ENCODE measurements at places on chromosomes 3 and 15. TPM values are rescaled to one million over a fixed set of nuclear protein-coding genes. Genes with fewer than 3 reads are reported as not detected.

DNA sequence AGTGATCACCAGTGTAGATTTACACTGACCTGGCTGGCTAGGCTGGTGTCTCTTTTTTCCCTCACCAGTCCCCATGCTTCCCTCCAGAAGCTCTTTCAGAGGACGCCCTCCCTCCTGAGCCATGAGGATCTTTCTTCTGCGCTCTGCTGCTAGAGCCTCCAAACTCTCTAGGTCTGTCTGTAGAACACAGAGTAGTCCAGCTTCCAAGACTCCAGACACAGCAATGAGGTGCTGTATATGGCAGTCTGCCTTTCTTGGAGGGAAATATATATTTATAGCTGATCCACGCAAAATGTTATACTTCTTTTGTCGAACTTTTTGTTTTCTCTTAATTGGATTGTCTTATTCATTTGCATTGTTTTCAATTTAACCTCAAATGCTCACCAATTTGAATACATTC lies 1121.8 kb downstream of the ROBO2 start:
- DNase-seq, result no peak
- no peak overlapping the region for H3K27ac ChIP-seq
- no peaks in the 10 kb centered on the region for H3K36me3 ChIP-seq
- no peak overlapping the region for H3K4me3 ChIP-seq

GRCh38 chr3:169836942-169837275 lies 24.2 kb upstream of the LRRC34 start:
- H3K36me3 ChIP-seq, result no peaks in the 10 kb centered on the region
- H3K4me3 ChIP-seq, result no peak overlapping the region
- H3K27me3 ChIP-seq, result no peaks in the 10 kb centered on the region
- H3K27ac ChIP-seq, result no peak overlapping the region

- no peaks in the 10 kb centered on the region for H3K36me3 ChIP-seq
- H3K4me1 ChIP-seq, result peaks cover 4% of the 10 kb centered on the region
- H3K27me3 ChIP-seq, result no peaks in the 10 kb centered on the region
- peak; percentile 13 for DNase-seq
- peak overlapping the region; percentile 83 for H3K4me3 ChIP-seq
- peak overlapping the region; percentile 93 for H3K27ac ChIP-seq
These were observed 1.7 kb downstream of the SLMAP start for GRCh38 chr3:57757642-57758297.

The NR2E3 gene
- total RNA-seq, result 0.95 TPM

GRCh38 chr3:197174927-197175326 lies 123.5 kb downstream of the DLG1 start:
- H3K4me1 ChIP-seq, result no peaks in the 10 kb centered on the region
- no peak overlapping the region for H3K27ac ChIP-seq
- H3K27me3 ChIP-seq, result no peaks in the 10 kb centered on the region
- no peak for DNase-seq

DNA sequence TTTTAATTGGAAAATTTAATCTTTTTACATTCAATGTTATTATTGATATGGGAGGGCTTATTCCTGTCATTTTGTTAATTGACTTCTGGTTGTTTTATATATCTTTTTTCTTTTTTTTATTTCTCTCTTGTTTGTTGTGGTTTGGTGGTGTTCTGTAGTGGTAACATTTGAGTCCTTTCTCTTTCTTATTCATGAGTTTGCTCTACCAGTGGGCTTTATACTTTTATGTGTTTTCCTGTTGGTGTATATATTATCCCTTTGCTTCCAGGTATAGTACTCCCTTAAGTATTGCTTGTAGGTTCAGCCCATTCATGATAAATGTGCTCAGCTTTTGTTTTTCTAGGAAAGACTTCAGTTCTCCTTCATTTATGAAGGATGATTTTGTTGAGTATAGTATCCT lies 57.6 kb downstream of the GALK2 start:
- no peak overlapping the region for H3K27ac ChIP-seq
- H3K4me1 ChIP-seq, result no peaks in the 10 kb centered on the region
- no peak overlapping the region for H3K4me3 ChIP-seq
- no peaks in the 10 kb centered on the region for H3K27me3 ChIP-seq

The POTEB gene
- total RNA-seq, result not detected

- H3K27me3 ChIP-seq, result no peaks in the 10 kb centered on the region
- no peaks in the 10 kb centered on the region for H3K36me3 ChIP-seq
- H3K27ac ChIP-seq, result peak overlapping the region; percentile 1
These were observed 50.6 kb downstream of the IQSEC1 start for GRCh38 chr3:13022348-13023234.

DNA sequence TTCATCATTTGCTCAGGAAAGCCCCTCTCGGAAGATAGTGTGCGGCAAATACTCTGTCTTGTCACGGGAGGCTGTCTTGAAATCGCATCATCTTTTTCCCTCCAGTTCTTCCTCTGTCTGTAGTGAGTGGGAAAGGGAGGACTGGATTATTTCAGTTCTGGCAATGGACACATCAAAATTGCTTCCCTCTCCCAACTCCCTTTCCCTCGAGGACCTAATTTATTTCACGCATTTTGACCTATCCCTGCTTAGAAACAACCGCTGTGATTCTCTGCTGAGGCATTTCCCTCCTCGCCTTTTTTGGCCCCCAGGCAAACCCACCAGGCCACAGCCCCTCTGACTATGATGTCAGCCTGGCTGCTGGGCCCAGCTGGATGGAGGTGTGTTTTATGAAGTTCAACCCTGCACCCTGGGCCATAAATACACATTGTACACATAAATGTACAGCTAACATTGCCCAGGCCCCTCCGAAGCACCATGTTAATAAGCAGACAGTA lies 138.7 kb upstream of the LRTM1 start:
- H3K27ac ChIP-seq, result no peak overlapping the region
- no peaks in the 10 kb centered on the region for H3K27me3 ChIP-seq
- no peaks in the 10 kb centered on the region for H3K4me1 ChIP-seq
- H3K4me3 ChIP-seq, result no peak overlapping the region
- H3K36me3 ChIP-seq, result no peaks in the 10 kb centered on the region

GRCh38 chr15:40063563-40064011 lies 24.6 kb upstream of the SRP14 start:
- peaks cover 5% of the 10 kb centered on the region for H3K4me1 ChIP-seq
- H3K4me3 ChIP-seq, result no peak overlapping the region
- H3K27ac ChIP-seq, result no peak overlapping the region
- H3K27me3 ChIP-seq, result no peaks in the 10 kb centered on the region
- DNase-seq, result no peak

The ACOX2 gene
- 32.9 TPM for total RNA-seq

- H3K36me3 ChIP-seq, result no peaks in the 10 kb centered on the region
- H3K4me3 ChIP-seq, result no peak overlapping the region
- no peak overlapping the region for H3K27ac ChIP-seq
- no peaks in the 10 kb centered on the region for H3K4me1 ChIP-seq
These were observed 135.6 kb upstream of the SUCLG2 start for GRCh38 chr3:67790043-67790442.

DNA sequence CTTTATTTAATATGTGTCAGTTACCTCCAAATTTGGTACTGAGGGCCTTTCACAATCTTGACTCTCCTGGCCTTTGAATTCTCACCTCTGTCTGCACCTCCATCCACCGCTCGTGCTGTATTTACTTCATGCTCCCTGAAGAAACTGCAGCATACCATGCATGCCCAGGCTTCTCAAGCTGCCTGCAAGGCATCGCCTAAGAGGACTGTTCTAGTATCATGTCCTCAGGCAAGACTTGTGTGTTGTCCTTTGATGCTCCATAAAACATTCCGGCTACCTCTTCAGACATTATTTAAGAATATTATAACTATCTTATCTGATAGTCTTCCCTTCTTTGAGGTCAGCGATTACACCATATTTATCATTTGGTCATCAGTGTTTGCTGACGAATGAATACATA lies 682.5 kb downstream of the NR2F2 start:
- no peak for DNase-seq
- H3K27me3 ChIP-seq, result no peaks in the 10 kb centered on the region
- no peaks in the 10 kb centered on the region for H3K4me1 ChIP-seq
- no peaks in the 10 kb centered on the region for H3K36me3 ChIP-seq
- H3K27ac ChIP-seq, result no peak overlapping the region

The SNX1 gene
- total RNA-seq, result 66.9 TPM

The WWTR1 gene
- 40.3 TPM for total RNA-seq

DNA sequence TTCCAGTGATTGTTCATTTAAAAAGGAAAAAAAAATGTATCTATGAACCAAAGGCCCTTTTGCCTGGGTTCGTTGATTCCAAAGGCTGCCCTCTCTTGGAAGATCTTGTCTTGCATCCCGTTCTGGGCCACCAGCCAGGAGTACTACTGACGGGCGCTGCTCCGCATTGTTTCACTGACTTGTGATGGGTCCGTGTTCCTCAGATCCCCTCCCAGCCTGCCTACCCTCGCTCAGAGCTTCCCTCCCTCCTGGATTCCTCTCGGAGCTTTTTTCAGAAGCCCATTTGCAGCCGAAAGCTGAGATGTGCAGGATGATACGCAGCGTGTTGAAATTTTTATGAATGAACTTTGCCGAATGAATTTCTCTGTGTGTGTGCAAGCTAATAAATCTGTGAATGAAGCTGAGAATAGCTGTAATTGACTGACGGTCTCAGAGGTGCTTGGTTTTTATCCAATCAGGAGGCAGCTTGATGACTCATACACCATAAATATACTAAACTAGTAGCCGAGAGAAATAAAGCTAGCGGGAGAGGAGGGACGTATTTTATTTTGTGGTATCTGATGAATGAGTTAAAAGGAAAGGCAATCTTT lies at the start of gene SHC4:
Gene SHC4, minus strand, starts transcription at position 396 of the 590 bp plus-strand sequence. CDS start 904 bp downstream, outside the sequence.
- H3K27me3 ChIP-seq, result peaks cover 35% of the 10 kb centered on the region
- H3K4me3 ChIP-seq, result peak within 1 kb of the TSS; percentile 26
- peak within 1 kb of the TSS; percentile 30 for H3K27ac ChIP-seq
- H3K4me1 ChIP-seq, result peaks cover 21% of the 10 kb centered on the region
- H3K36me3 ChIP-seq, result no peaks in the 10 kb centered on the region
- peak; percentile 34 for DNase-seq
